ENCODE measurements at places on chromosomes 3 and 15.

DNA sequence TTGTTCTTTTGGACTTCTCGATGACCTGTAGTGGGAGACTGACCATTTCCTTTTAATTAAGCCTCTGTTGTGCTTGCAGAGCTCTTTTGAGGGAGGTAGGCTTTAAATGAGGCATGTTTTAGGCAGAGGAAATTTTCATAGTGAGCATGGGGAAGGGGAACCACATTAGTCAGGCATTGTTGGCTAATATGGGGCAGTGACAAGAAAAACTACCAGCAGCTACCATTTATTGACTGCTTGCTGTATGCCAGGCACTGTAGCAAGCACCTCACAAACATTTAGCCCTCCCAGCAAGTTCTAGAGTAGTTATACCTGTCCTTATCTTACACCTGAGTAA, 10.9 kb downstream of the ATG7 start:
- no peak for DNase-seq

DNA sequence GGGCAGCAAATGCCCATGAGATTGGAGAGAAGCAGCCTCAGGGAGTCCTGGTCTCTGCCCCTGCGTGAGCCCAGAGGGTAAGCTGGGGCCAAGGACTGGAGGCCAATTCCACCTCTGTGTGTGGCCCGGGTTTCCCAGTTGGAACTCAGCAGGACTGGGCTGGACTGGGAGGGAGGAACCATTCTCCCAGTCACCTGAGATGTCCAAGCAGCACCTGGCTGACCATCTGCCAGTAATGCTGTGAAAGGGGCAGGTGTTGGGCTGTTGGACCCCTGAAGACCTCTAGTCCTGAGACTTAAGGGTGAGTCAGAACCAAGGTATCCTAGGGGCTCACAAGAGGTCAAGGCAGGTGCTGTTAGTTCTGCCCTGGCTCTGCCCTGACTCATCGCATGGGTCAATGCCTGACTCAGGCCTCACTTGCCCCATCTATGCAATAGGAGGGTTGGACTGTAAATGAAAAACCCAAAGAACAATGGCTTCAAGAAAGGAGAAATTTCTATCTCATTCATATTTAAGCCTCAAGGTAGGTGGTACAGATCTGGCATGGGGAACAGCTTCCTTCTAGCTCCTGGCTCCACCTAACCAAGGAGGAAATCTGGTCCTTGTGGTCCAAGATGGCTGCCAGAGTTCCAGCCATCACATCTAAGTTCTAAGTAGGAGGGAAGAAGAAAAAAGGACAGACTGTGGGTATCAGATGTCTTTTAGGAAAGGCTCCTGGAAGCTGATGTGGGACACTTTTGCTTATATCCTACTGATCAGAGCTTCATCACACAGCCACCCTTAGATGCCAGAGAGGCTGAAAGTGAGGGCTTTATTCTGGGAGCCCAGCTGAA, 111.3 kb downstream of the FBLN2 start:
- no peak for DNase-seq

DNA sequence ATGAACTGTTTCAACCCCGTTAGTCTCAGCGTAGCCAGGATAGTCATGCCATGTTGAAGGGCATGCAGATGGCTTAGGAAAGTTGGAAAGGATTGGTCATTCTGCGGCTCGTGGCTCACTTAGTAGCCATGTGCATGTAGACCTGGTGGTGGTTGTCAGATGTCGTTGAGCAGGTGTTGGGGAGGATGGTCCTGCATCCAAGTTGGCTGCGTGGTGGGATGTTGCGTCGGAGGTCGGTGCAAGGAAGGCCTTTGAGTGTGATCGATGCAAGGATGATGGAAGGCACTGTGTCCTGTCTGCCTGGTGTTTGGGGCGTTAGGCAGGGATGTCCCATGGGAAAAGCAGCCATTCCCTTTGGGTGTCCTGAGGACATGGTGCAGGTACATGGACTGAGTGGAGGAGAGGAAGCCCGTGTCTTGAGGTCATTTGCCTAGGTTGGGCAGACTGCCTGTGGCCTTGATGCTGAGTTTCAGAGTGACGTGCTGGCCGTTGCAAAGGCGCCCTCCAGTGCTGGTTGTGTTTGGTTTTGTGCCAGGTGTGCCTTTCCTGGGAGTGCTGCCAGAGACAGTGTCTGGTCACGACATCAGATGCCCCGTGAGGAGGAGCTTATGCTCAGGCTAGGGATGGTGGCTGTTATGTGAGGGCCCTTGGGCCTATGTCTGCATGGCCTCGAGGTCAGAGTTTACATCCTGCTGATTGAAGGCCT, 103.4 kb downstream of the SNRPN start:
- no peak for DNase-seq

DNA sequence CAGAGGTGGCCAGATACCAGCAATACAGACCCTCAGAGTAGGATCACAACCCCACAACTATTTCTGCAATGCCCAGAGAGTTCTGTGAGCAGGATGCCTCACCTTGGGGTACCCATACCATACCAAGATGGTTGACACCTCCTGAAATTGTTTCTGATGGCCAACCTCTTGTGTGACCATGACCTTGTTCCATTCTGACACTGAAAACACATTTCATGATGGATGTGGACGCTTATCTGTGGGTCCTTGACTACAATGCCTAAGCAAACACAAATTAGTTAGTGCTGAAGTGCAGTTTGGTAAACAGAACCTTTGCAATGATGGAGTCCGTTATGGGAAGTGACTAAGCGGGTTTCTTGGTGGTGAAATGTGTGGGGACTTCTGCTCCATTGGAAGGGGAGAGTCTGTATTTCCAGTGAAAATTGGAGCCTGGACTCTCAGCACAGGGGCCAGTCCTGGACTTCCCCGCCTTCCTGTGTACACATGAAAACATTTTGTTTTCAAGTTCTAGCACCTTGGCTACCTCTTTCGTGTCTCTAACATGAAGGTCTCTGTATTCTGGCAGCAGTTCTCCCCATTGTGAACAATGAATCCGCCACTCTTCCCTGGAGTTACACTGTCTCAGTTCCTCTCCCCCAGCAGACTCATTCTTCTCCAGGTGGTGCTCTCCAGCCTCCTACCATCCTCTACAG, 106.2 kb downstream of the XXYLT1 start:
- DNase-seq: no peak

GRCh38 chr3:149090907-149091306, 4.6 kb upstream of the HLTF start:
- DNase-seq: no peak

GRCh38 chr3:144324076-144324475, 352.5 kb downstream of the DIPK2A start:
- DNase-seq: no peak

DNA sequence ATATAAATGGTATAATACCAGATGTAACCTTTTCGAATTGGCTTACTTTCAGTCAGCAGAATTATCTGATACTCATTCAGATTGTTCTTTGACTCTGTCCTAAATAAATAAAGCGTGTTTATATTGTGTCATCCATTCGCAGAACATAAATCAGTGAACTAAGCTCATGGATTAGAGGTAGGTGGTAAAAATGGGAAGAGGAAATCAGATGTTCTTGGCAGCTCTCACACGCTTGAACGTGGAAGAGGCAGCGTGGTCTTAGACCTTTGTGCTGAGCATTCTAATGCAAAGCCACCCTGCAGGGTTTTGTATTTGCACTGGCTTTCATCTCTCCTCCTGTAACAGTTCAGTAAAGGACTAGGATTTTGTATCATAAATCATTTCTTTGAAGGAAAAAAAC, 441.4 kb downstream of the GABRG3 start:
- no peak for DNase-seq

- no peak for DNase-seq
Observed at GRCh38 chr3:98732286-98733052, 30.7 kb upstream of the ST3GAL6 start.

DNA sequence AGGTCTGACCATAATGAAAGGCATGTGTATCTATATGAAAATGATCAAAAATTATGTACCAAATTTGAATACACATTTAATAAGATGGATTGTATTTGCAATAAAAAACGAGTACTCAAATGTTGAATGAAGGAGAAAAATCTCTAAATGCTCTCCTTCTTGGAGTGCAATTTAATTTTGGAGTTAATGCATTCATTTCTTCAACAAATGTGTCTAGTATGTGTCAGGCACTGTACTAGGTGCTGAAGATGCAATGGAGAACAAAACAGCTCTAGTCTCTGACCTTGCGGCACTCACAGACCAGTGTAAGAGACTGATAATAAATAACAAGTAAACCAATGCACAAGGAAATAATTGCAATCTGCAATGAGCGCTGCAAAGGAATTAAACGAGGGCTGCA, 28.8 kb downstream of the CA12 start:
- no peak for DNase-seq

GRCh38 chr3:63995086-63995485, 28.2 kb downstream of the PSMD6 start:
- DNase-seq: no peak

DNA sequence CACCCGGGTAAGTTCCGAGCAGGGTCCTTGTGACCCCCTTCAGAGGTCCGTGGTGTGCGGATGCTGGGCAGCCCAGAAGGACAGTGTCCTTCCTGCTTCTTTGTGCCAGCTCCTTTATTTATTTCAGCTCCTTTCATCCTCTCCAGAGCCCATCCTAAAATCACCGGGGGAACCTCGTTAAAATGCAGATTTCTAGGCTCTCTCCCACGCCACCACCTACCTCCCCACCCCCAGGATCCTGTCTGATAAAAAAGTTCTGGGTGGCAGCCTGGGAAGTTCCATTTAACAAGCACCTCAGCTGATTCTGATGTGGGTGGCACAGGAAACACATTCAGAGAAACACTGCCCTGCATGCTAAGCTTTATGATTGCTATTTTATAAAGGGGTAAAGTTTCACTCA, 12.5 kb upstream of the IGF1R start:
- no peak for DNase-seq

DNA sequence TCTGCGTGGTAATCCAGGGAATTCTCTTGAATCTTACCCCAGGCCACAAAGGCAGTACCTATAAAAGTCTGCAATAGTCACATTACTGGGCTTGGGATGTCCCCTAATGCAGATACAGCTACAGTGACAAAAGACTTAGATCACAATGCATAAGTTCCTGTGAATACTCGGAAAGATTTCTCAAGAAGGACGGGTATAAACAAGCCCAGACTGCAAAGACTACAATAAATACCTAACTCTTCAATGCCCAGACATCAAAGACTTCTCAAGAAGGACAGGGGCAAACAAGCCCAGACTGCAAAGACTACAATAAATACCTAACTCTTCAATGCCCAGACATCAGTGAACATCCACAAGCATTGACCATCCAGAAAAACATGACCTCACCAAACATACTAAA, 50.9 kb downstream of the NUDT16 start:
- DNase-seq: no peak

DNA sequence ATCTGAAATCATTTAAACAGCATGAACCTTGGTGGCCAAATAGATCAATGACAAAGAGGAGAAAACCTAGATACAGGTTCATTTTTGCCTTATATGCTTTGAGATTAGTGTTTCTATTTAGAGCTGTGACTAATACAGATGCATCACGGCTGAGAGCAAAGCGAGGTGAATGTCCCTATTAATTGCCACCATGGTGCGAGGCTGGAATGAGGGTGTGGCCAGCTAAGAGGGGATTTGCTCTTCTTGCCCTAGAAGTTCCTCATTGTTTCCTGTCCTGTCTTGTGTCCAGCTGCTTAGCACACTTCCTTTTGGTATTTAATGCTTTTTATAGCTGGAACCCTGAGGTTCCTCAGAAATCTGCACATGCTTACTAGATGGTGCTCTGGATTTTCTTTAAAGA, 339.1 kb upstream of the RGMA start:
- DNase-seq: no peak

GRCh38 chr3:190183121-190183520, 62.4 kb upstream of the P3H2 start:
- DNase-seq: no peak

- no peak for DNase-seq
Observed at GRCh38 chr3:38829404-38829803, 13.4 kb upstream of the SCN10A start.

DNA sequence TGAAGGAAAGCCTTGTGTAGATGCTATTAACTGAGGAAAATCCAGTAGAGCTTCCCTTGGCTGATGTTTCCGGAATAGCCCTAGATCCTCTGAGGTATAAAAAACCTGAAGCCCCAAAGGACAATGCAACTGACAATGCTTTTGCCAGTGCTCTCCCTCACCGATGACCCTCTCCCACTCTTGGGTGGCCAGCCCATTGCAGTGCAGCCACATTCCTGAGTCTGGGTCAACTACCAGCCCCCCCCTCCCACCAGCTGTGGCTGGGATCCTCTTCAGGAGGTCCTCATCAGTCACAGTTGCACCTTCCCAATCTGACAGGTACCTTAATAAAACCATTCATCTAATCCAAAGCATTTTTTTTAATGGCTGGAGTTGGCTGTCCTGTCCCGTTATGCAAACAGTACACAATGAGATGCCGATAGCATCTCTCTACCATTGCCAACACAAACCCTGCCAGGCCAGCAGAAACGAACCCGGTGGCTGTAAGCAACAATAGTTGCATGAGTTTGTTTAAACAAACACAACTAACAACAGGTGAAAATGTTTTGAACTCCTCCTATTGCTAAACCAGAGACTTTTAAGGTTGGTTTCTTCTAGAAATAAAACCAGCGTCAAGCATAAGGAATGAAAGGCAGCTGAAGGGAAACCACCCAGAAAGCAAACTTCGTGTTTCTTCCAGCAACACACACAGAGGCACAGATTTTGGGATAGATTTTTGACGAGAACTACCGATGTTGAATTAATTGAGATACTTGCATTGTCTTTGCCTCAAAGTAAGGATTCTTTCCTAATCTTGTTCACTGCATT, 128.3 kb upstream of the ARHGEF3 start:
- no peak for DNase-seq

DNA sequence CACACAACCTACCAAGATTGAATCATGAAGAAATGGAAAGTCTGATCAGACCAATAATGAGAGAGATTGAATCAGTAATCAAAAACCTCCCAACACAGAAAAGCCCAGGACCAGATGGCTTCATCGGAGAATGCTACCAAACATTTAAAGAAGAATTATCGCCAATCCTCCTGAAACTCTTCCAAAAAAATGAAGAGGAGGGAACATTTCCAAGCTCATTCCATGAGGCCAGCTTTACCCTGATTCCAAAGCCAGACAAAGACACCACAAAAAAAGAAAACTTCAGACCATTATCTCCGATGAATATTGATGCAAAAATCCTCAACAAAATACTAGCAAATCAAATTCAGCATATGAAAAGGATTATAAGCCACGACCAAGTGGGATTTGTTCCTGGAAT, 94.1 kb downstream of the SENP2 start:
- no peak for DNase-seq

DNA sequence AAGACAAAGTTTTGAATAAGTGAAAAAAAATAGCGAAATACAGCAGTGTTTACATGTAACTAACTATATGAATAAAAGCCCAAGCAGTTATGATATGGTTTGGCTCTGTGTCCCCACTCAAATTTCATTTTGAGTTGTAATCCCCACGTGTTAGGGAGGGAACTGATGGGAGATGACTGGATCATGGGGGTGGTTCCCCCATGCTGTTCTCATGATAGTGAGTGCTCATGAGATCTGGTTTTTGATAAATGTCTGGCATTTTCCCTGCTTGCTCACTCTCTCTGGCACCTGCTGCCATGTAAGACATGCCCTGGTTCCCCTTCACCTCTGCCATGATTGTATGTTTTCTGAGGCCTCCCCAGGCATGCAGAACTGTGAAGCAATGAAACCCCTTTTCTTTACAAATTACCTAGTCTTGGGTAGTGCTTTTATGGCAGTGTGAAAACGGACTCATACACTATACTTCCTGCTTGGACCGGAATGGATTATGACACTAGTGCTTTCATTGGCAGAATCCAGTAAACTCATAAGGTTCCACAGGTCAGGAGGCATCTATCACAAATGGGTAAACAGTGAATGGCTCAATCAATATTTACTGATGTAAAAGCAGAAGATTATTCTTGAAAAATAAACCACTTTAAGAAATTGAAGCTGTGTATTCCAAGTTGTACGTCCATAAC, 192.1 kb downstream of the CBLB start:
- no peak for DNase-seq

- no peak for DNase-seq
Observed at GRCh38 chr15:98621021-98621420, 27.3 kb upstream of the IGF1R start.

Data from CD4-positive, alpha-beta T cell treated with Interferon alpha-2 for 1 hour (primary cell).